Activated CD4-positive, CD25-positive, alpha-beta regulatory T cell (primary cell): ENCODE measurements at places on chromosomes 5 and 9.

GRCh38 chr9:33431420-33431819 is 16.0 kb downstream of the AQP3 start:
- DNase-seq: no peak

- DNase-seq: no peak
These were observed 82.1 kb downstream of the GIN1 start for GRCh38 chr5:103037673-103038455.

DNA sequence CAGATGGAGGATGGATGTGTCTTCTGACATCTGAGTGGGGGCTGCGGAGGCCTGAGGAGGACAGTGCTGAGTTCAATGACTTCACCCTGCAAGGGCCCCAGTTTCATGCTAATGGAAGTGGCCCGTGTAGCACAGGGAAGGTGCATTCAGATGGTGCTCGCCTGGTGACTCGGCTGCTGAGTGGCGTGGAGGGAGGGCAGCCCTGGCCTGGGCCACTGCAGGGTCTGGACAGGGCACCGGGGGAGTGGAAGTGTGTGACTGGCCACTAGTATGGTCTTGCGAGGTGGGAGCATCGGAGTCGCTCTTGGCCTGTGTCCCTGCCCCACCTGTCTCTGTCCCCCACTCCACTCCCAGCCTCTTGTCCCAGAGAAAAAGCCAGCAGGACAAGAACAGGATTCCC is 1.7 kb upstream of the SLC9A3 start:
- DNase-seq: no peak

- DNase-seq: no peak
These were observed 11.0 kb downstream of the STC2 start for GRCh38 chr5:173317091-173317730.

GRCh38 chr9:127199001-127199791 is 65.4 kb upstream of the GARNL3 start:
- peak; percentile 48 for DNase-seq

DNA sequence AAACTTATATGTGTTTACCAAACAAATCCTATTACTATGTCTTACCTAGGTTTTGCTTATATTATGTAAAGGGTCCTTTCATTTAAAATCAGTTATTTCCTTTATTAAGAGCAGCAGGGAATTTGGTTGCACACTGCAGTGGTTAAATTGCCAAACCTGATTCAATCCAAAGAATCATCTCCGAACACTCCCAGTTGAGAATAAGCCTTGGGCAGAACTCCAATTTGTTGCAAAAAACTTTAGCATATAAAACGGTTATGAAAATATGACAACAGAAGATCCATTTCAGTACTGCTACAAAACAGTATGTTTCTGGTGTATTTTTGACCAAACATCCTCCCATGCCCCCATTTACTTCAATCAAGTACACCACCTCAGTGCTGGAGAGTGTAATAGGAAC is 587.0 kb upstream of the GRAMD2B start:
- DNase-seq: no peak

DNA sequence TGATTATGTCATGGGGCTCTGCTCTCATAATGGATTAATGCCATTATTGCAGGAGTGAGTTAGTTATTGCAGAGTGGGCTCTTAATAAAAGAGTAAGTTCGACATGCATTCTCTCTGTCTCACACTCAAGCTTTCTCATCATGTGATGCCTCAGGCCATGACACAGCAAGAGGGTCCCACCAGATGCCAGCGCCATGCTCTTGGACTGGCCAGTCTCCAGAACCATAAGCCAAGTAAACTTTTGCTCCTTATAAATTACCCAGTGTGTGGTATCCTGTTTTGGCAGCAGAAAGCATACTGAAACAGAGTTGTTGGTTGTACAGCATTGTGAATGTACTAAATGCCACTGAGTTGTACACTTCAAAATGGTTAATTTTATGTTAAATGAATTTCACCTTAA is 138.1 kb downstream of the MYO10 start:
- no peak for DNase-seq

GRCh38 chr9:29060041-29060440 is 1486.8 kb upstream of the C9orf72 start:
- DNase-seq: no peak

GRCh38 chr5:11384441-11385250 is 519.6 kb downstream of the CTNND2 start:
- DNase-seq: no peak

- DNase-seq: no peak
These were observed 39.1 kb downstream of the PCDH1 start for GRCh38 chr5:141839015-141839513.

- DNase-seq: no peak
These were observed 30.3 kb downstream of the FAM240B start for GRCh38 chr9:38689678-38690077.

DNA sequence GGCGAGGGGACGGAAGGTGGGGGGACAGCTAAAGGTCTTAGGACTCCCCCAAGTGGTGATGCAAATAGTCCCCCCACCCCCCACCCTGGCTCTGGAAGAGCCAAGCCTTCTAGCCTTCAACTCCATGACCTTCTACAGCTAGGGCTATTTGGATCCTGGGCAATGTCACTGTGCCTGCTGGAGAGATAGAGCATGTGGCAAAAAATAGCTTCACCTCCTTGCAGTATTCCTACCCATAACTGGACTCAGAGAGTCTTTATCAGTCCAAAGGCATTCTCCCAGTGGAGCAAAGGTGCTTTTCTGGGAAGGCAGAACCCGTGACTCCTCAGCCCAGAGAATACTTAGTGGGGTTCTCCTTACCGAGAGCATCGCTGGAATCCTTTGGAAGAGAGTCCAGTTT is 48.9 kb upstream of the PPARGC1B start:
- DNase-seq: no peak

- no peak for DNase-seq
These were observed 12.3 kb upstream of the MAP3K1 start for GRCh38 chr5:56803025-56803424.

DNA sequence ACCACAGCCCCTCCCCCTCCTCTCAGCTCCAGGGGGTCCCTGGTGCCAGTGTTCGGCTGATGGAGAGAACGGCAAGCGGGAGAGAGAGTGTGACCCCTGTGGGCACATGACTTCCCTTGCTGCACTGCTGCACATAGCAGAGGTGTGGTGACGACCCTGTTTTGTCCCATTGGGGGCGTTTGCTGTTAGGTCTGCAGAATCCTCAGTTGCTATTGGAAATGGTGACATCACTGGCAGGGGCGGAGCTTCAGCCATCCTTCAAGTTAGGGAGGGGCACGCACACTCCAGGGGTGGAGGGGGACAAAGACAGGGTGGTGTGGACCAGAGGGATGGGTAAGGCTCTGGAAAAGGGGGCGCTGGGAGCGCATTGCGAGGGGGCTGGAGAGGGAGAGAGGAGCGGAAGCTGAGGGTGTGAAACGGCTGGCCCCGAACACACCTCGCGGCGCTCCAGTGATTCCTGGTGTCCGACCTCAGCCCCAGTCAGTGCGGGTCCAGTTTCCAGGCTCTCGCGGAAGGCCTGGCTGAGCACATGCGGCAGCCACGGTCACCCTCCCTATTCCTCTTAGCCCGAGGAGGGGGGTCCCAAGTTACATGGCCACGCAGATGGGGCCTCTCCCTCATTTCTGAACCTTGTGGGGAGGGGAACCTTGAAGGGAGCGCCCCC is 764 bp upstream of the GRIN1 start:
- DNase-seq: no peak

DNA sequence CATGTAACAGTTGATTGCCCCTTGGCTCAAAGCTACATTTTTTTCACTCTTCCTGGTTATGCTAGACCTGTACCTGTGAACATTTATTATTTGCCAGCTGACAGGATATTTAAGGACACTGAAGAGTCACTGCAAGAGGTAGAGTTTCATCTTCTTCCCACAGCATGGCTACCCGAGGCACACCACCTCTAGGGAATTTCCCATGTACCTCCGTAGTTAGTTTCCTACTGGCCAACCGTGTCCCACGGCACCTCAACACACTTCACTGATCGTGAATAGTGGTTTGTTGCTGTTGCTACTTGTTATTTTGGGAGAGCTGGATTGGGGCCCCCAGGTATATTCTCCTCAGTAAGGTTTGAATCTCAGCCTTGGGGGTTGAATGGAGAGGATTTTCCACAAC is 648.6 kb downstream of the SEMA5A start:
- no peak for DNase-seq

- no peak for DNase-seq
These were observed 409.9 kb downstream of the CTNND2 start for GRCh38 chr5:11494340-11494739.

- no peak for DNase-seq
These were observed 4.9 kb downstream of the SGCD start for GRCh38 chr5:156331845-156332244.

- DNase-seq: no peak
These were observed 364.1 kb downstream of the MAN2A1 start for GRCh38 chr5:110053824-110054223.

DNA sequence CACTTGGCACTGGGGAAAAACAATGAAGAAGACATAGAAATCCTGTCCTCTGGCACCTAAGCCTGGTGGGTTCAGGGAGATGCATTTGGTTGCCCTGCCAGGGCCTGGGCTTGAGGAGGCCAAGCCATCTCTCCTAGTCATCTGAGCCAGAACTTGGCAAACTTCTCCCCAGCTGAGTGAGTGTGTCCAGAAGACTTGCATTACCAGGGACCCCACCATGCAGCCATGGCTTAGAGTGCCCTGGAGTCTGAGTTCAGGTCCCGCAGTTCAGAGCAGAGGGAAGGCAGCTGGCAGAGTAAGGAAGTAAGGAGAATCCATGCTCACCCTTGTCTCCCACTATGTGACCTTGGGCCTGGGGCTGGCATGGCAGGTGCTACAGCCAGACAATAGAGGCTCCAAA is 37.4 kb upstream of the FCN1 start:
- DNase-seq: no peak

- no peak for DNase-seq
These were observed 21.2 kb upstream of the UNC5A start for GRCh38 chr5:176788941-176789872.

DNA sequence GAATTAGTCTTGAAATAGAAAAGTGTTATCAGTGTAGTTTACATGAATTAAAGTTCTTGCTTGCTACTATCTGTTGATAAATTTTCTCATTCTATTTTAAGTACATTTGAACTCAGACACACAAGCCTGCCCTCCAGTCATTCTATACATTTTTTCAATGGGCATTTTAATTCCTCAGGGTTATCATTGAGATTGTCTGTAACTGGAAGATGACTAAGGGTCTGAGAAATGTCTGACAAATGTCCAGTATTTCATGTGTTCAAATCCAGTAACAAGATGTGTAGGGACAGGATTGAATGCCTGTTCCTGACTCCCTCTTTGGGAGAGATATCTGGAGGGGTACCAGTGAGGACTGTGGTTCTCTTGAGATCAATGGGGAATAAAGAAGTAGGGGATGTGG is 223.9 kb upstream of the ADAMTSL1 start:
- no peak for DNase-seq

DNA sequence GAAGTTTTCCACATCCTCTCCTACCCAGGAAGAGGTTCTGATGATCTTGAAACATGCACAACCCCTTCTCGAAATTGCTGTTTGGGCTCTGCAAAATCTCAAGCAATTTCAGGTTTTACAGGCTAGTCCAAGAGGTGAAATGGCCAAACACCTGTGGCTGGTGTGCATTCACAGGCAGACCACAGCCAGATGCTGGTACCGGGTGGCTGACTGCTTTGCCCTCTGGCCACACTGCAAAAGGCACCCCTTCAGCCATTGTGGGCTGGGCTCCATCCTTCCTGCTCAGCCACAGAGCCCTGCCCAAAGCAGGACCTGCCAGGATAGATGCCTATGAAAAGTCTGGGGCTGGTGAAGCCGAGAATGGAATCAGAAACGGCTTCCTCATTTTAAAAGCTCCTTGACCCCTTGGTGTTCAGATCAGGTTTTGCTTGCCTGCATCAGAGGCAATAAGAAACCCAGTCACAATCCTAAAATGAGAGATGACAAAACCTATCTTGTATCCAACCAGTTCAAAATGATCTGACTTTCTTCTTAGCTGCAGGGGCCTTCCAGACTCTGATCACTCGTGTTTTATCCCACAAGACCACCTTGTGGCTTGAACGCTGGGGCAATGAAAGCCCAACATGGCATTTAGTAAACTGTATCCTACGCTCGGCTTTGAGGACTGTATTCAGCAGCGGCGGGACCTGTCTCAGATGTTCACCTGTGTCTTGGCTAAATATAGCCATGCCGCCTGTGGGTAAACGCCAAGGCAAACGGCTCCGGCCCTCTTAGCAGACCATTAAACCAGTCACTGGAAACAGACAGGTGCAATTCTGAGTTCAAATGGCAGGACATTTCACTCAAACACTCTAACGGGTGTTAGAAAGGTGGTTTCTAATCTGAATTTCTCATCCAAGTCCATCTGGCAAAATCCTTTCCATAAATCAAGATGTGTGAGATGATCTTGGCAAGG is 49.6 kb downstream of the EPB41L4B start:
- no peak for DNase-seq

DNA sequence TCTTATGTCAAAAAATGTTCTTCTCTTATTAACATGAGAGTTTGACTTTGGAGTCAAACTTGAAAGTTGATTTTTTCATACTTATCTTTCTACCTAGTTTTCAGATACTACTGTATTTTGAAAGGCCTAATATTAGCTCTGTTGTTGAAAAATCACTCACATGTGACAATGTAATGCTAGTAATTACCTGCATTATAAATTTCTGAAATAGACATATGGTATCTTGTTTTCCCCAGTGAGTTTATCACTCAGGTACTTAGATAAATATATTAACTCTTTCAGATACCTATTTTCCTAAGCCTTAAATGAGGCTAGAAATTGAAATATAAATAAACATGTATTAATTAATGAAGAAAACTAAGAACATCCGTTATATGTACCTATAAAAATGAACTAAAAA is 2089.3 kb downstream of the MAT2B start:
- no peak for DNase-seq

GRCh38 chr5:7066471-7067235 is 329.3 kb upstream of the ADCY2 start:
- DNase-seq: no peak

GRCh38 chr9:84919440-84919839 is 249.9 kb downstream of the NTRK2 start:
- DNase-seq: no peak

- no peak for DNase-seq
These were observed 42.6 kb upstream of the KCNN2 start for GRCh38 chr5:114319236-114319635.

DNA sequence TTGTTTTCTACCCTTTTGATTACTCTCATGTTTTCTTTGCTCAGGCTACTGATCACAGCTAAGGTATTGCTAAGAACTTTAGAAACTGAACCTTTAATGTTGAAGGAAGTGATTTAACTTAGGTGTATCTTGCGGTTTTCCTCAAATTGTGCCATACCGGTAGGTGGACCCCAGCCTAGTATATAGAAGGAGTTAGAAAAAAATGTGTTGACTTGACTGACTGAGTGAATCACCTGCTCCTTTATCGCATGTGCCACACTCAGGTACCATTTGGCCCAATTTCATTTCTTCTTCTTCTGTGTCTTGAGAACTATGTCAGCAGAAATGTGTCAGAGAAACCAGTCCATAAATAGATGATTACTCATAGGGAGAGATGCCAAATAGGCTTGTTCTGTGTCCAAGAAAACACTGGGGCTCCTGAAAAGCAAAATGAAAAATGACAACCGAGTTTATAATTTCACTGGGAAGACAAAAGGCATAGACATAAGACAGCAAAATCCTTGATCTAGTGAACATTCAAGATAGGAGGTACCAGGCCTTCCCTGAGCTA is 19.4 kb downstream of the PLPPR1 start:
- no peak for DNase-seq
